ENCODE measurements at places on chromosomes 6 and 20.

- no peak for DNase-seq
Measured at GRCh38 chr20:33277471-33278441, 5.3 kb upstream of the BPIFB1 start.

DNA sequence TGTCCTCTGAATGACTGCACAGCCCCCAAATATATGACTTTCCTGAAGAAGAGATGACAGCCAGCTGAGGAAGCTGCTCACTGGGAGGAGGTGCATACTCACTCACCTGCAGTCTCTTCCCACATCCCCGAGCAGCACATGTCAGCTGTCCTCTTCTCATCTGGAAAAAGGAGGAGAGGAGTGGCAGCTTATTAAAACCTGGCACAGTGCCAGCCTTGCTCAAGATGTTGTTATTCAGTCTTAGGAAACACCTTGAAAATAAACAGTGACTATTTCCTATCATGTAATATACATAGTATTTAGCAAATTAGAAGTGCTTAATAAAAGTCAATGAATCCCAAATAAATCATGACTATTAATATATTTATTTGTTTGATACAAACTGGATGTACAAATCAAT lies 232.9 kb downstream of the EPM2A start:
- no peak for DNase-seq

DNA sequence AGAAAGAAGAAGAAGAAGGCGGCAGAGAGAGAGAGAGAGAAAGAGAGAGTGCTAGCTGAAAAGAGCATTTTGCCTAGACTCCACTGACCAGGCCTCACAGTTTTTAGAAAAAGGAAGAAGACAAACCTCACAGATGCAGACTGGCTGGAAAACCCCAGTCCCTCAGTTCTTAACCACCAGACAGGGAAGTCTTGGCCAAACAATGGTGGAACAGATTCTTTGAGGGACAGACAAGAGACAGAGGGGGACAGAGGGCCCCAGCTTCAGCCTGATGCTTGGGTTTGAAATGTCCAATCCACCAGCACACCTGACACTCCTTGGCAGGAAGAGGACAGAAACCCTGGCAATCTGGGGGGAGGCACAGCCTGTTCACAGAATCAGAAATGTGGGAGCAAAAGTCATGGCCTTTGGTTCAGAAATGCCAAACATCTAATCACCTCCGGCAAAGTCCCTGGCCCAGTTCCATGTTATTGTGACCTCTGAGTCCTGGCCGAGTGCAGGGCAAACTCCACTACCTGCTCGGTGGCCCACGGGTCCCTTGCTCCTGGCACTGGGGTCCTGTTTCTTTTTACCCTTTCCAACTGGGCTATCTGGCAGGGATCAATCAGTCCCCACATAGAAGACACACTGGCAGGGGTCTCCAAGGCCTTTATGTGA lies 235.2 kb downstream of the LY86 start:
- DNase-seq: no peak

GRCh38 chr20:10557685-10558084 lies 116.1 kb downstream of the JAG1 start:
- DNase-seq: no peak

- DNase-seq: no peak
Measured at GRCh38 chr6:121593011-121593641, 157.7 kb downstream of the GJA1 start.

DNA sequence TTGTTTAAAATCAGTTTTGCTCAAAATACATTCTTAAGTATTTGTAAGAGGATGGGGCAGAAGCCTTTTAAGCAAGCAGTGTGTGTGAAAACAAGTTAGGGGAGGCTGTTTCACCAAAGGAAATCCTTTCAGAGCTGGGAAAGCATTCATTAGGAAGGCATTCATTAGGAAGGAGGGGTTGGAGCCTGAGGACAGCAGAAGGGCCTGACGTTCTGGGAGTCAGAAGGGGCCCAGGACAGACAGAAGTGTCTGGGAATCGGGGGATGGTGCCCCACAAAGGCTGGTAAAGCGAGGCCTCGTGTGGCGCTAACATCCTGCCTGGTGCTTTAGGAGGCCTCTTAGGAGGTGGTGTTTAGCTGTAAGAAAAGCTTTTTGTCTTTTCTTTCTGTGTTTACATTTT lies 80.6 kb upstream of the NXT1 start:
- DNase-seq: no peak

DNA sequence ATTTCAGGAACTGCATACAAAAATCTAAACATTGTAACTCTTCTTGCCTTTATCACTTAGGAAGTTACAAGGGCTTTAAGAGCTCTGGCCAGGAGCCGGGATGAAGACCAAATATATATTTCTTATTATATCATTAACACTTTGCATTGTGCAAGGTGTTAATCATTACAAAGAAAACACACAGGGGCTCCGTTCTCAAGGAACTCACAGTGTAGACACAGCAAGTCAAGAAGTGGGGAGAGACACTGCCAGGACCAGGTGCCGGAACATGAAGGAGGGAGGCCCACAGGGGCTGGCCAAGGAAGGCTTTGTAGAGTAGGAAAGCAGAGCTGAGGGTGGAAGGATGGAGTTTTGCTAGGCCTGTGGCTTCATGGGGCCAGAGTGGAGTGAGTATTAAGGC lies 17.4 kb downstream of the ITPR3 start:
- DNase-seq: no peak

DNA sequence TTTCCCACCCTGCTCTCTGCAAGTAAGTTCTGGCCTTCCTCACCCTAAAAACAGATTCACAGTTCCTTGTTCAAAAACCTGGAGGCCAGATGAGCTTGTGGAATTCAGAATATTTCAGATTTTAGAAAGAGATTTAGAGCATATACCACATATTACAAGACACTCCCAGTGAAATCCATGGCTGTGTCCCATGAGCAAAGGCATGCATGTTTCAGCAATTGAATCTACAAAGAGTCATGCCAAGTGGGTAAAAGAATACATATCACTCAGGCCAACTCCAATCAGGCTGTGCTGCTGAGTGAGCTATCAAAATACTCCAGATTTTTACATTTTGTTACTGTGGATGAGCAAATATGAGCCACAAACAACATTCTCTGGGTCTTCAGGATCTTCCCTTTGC lies 10.2 kb upstream of the NEDD9 start:
- DNase-seq: no peak

- no peak for DNase-seq
Measured at GRCh38 chr20:420721-421574, 12.8 kb downstream of the RBCK1 start.

DNA sequence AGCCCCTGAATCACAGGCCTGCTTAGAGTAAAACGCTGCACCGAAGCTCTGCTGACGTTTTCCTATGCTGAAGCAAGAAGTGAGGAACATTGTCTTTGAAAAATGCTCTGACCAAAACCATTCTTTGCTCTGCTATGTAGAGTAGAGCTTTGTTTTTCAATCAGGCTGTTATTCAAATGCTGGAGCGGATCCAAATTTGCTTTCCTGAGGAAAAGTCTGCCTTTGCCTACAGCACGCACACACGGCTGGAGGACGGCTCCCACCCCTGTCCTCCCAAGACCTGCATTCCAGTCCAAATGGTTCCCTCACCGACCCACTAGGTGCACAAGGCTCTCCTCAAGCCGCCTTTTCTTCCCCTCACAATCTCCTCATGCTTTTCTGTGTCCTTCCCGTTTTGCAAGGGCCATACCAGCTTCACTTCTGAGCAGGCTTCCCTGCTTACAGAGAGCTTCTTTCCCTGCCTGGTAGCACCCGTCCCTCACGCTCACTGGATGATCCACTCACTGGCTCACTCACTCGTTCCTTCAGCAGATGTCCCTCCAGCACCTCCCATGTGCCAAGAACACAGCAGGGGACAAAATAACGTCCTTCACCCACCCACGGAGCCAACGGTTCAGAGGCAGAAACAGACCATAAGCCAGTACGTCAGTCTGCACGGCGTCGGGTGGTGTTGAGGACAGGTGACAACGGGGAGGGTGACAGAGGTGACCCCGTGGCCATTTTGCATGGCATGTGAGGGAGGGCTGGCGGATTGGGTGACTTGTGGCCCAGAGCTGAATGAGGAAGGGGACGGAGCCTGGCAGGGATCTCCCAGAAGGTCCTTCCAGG lies 137.9 kb upstream of the NEDD9 start:
- DNase-seq: no peak

DNA sequence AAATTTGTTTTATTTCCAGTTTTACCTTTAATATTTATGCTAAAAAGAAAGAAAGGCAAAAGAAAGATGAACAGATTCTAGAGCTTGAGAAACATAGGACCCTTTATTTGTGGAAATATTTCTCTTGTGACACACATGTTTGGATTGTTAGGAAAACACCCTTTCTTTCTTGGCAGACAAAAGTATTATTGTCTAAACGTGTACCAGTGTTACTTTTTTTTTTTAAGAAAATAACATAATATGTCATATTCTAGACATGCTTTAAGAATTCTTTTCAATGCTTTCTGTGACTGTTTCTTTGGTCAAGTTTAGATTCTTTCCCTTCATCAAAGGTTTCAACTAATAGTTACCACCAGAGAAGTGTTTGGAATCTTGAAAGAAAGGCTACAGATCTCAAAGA lies 183.4 kb upstream of the CNR1 start:
- no peak for DNase-seq

- DNase-seq: no peak
Measured at GRCh38 chr20:21183722-21184121, 57.8 kb downstream of the KIZ start.

All from activated CD4-positive, alpha-beta T cell treated with anti-CD3 and anti-CD28 coated beads, Interleukin-2, amount 50 U/mL, for 1 hour (primary cell).